AG09319 (cell line): ENCODE measurements at places on chromosomes 2 and 18.

GRCh38 chr2:143877056-143877455, 642.9 kb downstream of the ZEB2 start:
- no peak for DNase-seq

DNA sequence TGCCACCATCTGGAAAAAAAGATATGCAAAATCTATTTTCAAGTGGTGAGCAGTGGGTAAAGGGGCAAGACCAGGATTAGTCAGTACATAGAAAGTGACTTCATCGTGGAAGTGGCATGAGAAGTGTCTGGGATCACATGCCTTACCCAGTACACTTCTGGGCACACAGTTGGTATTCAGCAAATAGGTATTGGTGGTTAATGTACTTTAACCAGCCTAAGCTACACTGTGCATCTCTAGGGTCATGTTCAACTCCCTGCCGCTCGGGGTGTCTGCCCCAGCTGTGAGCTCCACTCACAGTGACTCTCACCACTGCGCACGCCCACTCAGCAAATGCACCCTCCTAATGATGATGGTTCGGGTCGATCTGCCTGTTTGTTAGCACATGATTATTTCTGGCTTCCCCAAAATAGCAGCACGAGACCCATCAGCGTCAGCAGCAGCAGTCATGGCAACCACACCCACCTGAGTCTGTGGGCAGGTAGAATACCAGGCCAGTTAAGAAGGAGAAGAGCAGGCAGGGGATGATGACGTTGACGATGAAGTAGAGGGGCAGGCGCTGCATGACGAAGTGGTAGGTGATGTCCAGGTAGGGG, 11.1 kb downstream of the CHRNA1 start:
- DNase-seq: no peak

DNA sequence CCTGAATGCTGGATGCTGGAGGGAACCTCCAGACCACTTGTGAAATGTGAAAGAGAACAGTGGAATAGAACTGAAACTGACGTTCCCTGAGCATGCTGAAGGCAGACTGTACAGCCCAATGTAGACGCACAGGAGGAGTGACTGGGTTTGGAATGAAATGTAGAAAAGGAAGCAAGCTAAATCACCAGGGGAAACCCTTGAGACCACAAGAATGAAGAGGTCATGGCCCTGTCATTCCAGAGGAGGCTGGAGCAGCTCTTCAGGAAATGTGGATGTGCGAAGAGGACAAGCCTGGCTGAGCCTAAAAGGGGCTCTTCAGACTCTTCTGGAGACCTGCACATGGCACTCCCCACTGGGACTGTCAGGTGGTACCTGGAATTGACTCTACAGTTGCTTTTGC, 118.5 kb upstream of the ALPP start:
- DNase-seq: peak; percentile 40

DNA sequence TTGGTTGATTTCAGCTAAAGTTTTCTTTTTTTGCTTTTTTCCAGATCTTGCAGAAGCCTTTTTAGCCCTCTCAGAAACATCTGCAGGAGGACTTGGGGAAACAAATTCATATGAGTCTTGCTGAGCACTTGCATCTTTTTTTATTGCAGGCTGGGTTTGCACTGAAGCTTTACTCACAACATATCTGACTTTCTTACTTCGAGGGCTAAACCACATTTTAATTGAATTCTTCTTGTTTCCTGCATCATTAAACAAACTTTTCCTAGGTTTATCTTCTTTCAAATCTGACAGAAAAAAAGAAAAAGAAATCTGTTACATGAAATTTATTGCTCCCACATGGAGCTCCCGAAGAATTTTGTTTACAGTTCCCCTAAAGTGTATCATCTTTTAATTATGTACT, 28.3 kb downstream of the BARD1 start:
- DNase-seq: no peak

DNA sequence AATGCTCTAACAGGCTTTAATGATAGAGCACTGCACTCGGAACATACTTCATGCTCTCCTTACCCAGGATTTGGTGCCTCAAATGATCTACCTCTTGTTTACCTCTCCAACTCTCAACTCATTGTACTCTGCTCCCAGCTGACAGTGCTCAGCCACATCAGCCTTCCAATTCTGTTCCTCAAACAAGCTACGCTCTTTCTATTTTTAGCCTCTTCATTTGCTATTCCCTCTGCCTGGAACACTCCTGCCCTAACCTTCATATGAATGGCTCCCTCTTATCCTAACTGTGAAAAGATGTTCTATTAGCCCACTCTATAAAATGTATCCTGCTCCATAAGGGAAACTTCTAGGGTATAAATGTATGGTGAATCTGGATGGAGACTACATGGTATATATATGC, 42.5 kb downstream of the PIGN start:
- no peak for DNase-seq
